ENCODE measurements at places on chromosomes 6 and 20.

GRCh38 chr6:75913040-75913439 is 159.4 kb downstream of the IMPG1 start:
- DNase-seq: no peak

- DNase-seq: no peak
Observed at GRCh38 chr6:115004204-115004603, 661.4 kb upstream of the HS3ST5 start.

DNA sequence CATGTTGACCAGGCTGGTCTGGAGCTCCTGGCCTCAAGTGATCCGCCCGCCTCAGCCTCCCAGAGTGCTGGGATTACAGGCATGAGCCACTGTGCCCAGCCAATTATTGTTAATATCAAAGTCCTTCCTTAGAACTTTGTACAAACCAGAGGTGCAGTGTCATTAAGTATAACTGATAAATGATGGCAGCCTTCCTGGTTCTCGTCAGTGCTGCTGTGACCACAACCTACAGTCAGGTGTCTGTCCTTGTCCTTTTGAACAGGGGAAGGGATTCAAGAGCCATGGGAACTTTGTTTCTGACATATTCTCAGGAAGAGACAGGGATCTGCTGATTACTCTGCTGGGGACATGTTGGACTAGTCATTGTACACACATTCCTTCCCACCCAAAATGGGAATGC is 103.2 kb upstream of the TIAM2 start:
- no peak for DNase-seq

DNA sequence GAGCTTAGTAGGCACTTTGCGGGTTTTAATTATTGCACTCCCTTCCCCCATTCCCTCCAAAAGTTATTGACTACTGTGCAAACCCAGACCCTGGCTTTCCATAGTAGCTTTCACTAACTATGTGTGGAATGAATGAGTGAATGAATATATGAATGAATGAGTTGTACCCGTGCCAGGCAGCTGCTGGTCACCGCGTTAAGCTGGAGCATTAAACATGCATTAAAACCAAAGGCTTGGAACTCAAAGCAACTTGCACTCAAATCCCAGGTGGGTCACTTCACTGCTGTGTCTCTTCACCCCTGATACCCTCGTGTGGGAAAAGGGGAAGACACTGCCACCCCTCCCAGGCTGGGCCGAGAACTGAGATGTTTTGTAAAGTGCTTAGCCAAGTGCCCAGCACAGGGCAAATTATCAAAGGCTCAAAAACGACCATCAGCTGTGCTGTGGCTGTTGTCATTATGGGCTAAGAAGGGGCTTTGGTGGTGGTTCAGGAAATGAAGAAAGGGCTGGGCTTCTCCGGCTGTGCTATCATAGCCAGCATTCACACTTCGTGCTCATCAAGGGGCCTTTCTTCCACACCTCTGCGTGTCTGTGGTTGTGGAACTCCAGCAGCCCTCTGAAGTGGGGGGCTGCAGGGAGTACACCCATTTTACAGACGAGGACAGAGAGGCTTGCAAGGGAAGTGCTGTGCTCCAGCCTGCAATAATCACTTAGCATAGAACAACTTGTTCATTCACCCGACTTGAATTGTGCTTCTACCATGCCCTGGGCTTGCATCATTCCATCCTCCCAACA is 60.2 kb upstream of the STX16 start:
- DNase-seq: no peak
